CD4-positive, CD25-positive, alpha-beta regulatory T cell (primary cell): ENCODE measurements at places on chromosomes 7 and 10.
A peak's percentile ranks its signal among the peaks of the same experiment; 100 is the strongest.

DNA sequence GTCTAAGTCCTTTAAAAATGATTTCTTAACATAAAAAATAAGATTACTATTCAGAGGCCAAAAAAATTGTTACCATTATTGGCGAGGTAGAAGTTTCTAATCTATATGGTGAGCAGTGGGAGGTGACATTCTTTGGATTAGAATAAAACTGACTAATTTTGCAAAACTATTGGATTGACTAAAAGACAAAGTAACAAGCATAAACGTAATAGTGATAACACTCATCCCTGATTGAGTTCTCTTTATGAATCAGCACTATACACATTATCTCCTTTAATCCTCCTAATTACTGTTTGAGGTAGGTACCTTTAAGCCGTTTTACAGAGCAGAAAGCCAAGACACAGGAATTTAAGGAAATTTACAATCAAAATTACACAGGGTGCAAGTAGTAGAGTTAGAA, 139.2 kb upstream of the NRP1 start:
- DNase-seq, result no peak

GRCh38 chr10:91493313-91493712, 83.2 kb downstream of the HECTD2 start:
- no peak for DNase-seq

DNA sequence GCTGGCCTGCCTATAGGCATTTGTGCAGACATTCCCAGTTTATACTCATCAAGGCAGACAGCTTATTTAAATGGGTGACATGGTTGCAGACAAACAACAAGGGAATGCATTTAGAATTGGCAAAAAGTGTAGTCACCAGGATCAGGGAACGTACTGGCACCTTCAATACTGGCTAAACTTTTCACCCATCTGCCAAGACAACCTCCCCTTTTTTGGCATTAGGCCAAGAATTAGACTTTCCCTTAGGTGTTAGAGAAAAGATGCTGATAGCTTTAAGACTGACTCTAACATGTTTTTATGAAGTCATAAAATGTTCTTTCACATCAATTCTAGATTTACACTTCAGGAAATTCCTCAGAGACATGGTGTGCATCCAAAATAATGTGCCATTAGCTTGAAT, 365.9 kb downstream of the PHTF2 start:
- DNase-seq, result no peak

GRCh38 chr10:22372917-22373316, 27.6 kb downstream of the SPAG6 start:
- DNase-seq, result no peak

DNA sequence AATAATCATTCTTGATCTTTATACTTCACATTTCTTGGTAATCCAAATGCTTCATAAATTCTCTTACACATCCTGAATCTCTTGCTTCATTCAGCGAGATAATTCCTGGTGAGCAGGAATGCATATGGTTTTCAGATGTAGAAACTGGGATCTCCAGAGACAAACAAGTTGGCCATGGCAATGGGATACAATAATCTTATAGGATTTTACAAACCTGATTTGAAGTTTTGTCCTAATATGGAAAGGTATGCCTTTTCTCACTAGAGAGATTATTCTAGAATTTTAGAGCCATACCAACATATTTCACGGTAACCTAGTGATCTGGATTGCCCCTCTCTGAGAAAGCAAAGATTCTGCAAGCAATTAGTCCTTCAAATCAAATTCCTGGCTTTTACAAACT, 13.1 kb upstream of the TRDMT1 start:
- no peak for DNase-seq

- no peak for DNase-seq
Observed at GRCh38 chr7:158137516-158138328, 449.9 kb downstream of the PTPRN2 start.

GRCh38 chr10:87092861-87093631, 1.6 kb downstream of the GLUD1 start:
- DNase-seq, result peak; percentile 24

DNA sequence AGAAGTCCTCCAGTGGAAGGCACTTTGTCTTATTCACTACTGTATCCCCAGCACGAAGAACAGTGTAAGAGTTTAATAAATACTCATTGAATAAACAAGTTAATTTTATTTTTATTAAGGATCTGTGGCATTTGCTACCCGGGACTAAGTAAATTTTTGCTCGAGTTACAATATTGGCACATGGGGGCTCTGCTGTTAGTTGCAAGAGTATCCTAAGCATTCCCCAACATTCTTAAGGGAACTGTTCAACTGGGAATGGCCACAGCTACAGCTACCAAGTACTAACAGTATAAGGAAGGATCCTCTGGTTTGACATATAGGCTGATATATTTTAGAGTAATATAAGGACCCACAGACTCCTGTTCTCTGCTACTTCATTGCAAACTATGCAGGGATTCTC, 8.7 kb upstream of the LRRTM3 start:
- no peak for DNase-seq

GRCh38 chr10:129372172-129372571, 94.9 kb upstream of the MGMT start:
- no peak for DNase-seq

DNA sequence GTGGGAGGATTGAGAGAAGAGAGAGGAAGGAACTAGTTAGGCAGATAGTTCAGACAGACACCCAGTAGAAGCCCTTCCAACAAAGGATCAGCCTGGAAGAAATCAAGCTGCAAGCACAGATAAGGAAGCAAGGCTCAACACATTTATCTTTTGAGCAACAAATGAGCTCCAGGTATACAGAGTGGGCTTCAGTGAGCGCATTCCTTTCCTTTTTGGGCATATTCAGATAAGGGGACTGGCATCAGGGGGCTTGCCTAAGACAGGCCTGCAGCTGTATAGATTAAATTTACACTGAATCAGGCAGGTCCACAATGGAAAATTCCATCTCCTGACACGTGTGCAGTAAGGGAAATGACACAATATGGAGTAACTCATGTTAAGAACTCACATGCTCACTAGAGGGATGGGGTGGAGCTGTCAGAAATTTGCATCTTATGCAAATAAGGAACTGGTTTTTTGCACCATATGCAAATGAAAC, 147.2 kb downstream of the AKR1D1 start:
- no peak for DNase-seq

DNA sequence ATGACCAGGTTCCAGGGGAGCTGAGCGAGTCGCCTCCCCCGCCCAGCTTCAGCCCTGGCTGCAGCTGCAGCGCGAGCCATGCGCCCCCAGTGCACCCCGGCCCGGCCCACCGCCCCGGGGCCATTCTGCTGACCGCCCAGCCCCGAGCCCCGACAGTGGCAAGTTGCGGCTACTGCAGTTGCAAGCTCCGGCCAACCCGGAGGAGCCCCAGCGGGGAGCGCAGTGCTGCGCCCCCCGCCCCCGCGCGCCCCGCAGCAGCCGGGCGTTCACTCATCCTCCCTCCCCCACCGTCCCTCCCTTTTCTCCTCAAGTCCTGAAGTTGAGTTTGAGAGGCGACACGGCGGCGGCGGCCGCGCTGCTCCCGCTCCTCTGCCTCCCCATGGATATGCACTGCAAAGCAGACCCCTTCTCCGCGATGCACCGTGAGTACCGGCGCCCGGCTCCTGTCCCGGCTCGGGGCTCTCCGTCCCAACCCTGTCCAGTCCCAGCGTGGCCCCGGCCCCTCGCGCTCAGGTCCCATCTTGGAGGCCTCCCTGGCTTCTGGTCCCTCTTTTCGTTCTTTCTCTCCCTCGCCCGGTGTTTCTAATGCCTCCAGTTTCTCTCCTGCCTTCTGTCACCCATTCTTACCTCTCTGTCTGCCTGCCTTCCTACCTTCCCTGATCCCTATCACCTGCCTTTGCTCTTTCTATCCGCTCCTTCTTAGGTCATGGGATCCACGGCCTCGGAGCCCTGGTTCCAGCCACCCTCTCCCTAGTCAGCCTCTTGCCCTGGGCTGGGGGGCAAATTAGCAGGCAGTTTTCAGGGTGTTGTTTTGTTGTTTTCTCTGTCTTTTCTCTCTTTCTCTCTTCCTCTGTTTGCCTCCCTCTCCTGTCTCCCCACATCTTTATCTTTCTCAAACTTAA, 751 bp downstream of the PAX2 start:
- DNase-seq, result no peak

DNA sequence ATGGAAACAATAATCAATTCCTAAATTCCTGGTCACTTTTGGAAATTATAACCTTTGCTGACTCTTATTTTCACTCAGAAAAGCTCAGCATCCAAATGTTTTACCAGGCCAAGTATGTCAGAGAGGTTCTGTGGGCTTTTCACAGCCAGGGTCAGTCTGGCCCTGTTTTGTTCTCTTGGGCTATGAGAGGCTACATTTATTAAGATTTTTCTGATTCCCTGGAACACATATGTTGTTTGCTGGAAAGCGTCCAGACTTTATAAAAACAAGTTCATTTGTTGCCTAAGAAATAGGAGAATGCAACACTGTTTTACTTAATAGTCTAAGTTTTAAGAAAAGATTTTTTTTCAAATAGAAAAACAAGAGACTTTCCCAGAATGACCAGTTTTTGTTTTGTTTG, 238.4 kb upstream of the PLXDC2 start:
- DNase-seq, result no peak

DNA sequence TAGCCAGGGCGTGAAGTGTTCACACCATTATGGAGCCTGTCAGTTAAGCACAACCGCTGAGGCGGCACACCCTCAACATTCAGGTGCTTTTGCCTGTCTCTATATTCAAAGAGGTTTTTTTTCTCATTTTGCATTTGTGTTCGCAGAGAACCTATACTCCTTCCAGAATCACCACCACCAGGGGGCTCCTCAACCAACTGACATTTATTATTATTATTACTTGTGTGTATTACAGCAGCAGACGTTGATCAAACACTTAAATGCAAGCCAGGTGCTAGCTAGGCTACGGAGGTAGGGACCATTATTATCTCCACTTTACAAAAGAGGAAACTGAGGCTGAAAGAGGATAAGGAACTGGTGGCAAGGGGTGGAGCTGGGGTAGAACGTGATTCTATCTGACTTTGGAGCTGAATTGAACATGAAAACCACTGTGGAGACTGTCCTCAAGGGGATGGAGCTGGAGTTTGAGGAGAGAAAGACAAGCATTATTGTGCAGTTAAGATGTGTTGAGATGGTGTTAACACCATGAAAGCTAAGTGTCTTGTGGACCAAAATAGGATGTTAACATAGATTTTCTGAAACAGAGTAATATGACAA, 133.8 kb upstream of the PLXNA4 start:
- DNase-seq, result peak; percentile 31

GRCh38 chr7:151207804-151208203, 2.5 kb downstream of the H2BK1 start:
- no peak for DNase-seq

GRCh38 chr10:3068968-3069737, 1.8 kb downstream of the PFKP start:
- DNase-seq, result peak; percentile 31

GRCh38 chr10:86295791-86296190, 70.8 kb downstream of the GRID1 start:
- DNase-seq, result no peak

DNA sequence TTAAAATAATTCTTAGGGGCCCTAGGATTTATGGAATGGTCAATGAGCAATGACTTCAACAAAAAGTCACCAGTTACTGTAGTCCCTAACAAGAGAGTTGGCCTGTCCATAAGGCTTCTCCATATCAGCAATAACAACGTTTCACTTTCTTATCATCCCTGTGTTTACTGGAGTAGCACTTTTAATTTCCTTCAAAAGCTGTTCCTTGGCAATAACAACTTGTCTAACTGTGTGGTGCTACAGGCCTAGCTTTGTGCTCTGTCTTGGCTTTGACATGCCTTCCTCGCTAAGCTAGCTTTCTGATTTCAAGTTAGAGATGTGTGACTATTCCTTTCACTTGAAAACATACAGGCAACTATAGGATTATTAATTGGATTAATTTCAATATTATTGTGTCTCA, 81.1 kb downstream of the JMJD1C start:
- no peak for DNase-seq

DNA sequence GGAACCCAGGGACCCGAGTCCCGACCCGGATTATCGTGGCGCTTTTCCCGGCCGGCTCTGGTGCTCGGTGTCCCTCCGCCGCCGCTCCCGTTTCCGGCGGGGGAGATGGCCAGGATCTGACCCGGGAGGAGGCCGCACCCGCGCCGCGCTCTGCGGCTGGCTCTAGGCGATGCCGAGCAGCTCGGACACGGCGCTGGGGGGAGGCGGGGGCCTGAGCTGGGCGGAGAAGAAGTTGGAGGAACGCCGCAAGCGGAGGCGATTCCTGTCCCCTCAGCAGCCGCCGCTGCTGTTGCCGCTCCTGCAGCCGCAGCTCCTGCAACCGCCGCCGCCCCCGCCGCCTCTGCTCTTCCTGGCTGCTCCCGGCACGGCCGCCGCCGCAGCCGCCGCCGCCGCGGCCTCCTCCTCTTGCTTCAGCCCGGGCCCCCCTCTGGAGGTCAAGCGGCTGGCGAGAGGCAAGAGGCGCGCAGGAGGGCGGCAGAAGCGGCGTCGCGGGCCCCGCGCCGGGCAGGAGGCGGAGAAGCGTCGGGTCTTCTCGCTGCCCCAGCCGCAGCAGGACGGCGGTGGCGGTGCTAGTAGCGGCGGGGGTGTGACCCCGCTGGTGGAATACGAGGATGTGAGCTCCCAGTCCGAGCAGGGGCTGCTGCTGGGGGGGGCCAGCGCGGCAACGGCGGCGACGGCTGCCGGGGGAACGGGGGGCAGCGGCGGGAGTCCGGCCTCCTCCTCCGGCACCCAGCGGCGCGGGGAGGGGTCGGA, 593 bp downstream of the CDK13 start:
- peak; percentile 27 for DNase-seq

DNA sequence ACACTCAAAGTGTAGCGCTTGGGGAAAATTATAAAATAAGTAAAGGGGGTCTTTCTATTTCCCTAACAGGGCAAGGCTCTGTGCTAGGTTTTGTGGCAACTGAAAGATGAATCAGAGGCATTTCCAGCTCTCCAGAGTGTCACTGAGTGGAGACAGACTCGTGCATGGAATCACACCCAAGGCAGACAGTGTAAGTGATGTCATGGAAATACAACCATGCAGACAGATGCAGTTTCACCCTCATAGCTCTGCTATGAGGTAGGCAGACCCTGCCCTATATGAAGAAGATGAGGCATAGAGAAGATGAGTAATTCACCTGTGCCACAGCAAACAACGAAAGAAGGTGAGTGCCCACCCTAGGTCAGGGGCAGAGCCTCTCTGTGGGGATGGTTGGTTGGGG, 57.2 kb upstream of the PITRM1 start:
- no peak for DNase-seq

- no peak for DNase-seq
Observed at GRCh38 chr7:25124465-25125136, 459 bp downstream of the CYCS start.

GRCh38 chr7:122488241-122488640, 183.7 kb upstream of the FEZF1 start:
- no peak for DNase-seq

DNA sequence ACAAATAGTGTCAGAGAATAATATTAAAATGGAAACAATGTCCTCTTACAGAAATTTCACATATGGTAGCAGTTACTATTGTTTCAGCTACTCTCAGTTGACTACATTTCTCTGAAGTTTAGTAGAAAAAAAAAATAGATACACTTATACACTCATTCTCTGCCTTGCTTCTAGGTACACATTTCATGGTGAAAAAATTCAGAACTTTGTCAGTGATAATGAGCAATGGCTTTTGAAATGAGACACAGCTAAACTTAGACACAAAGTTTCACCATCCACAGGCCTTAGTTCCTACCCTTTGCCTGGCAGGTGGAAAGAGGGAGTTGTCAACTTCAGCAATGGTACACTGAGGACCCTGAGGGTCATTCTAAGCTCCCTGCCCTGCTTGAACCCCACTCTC, 69.2 kb downstream of the CPVL start:
- DNase-seq, result no peak
